ENCODE measurements at places on chromosomes 3 and 15.
A peak's percentile ranks its signal among the peaks of the same experiment; 100 is the strongest.

DNA sequence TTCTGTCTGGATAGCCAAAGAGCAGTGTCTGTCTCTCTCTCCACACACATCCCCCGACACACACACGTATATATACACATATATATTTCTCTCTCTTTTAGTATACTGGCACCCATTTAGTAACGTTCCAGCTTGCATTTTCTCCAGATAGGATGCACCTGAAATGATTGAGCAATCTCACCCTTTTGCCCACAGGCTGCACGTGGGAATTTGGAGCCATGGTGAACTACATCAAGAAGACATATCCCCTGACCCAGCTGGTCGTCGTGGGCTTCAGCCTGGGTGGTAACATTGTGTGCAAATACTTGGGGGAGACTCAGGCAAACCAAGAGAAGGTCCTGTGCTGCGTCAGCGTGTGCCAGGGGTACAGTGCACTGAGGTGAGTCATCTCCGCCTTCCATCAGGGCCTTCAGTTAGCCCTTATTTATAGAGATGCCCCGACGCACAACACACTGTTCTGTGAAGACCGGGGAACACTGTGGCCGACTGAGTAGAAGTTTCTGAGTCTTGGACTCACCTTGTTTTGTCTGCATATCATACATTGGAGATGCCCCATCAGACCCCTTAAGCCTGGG is 45.7 kb downstream of the RLBP1 start:
- peaks cover 7% of the 10 kb centered on the region for H3K36me3 ChIP-seq
- H3K4me1 ChIP-seq, result no peaks in the 10 kb centered on the region
- no peak overlapping the region for H3K4me3 ChIP-seq
- no peaks in the 10 kb centered on the region for H3K27me3 ChIP-seq
- H3K27ac ChIP-seq, result no peak overlapping the region

DNA sequence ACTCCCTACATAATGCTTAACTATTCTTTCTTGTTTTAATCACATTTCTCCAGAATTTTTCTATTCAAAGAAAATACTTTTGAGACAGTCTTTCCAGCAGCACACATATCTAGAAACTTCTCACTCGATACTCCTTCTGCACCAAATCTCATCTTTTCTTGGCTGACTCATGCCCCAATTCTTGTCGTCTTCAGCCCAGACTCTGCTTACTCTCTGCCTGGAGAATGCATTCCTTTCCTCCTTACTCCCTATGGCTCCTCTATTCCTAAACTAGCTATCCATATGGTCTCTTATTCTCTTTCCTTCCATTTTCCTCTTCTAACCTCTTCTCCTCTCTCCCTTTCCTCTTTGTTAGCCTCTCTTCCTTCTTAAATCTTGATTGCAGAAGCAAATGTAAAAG is 158.7 kb downstream of the GBE1 start:
- no peaks in the 10 kb centered on the region for H3K27me3 ChIP-seq
- H3K36me3 ChIP-seq, result no peaks in the 10 kb centered on the region
- H3K4me3 ChIP-seq, result no peak overlapping the region
- no peak for DNase-seq
- no peak overlapping the region for H3K27ac ChIP-seq
- H3K4me1 ChIP-seq, result no peaks in the 10 kb centered on the region

DNA sequence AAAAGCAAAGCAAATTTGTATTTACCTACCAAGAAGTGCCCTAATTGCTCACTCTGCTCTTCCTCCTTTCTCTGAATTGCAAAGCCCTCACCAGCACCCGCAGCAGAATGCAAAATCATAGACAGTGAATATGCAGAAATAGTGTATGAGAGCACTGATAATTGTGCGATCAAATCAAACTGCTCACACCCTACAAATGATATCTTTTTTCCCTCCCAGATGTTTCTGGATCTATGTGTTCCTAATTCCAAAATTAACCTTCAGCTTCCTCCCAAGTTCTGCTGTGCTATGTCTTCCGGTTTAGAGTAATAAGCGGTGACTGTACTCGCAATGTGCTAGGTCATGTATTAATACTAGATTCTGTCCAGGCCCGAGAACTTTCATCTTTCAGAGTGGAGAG is 3.4 kb downstream of the GHSR start:
- H3K4me3 ChIP-seq, result no peak overlapping the region
- no peak for DNase-seq
- peaks cover 69% of the 10 kb centered on the region for H3K27me3 ChIP-seq
- no peak overlapping the region for H3K27ac ChIP-seq
- H3K4me1 ChIP-seq, result peaks cover 8% of the 10 kb centered on the region

DNA sequence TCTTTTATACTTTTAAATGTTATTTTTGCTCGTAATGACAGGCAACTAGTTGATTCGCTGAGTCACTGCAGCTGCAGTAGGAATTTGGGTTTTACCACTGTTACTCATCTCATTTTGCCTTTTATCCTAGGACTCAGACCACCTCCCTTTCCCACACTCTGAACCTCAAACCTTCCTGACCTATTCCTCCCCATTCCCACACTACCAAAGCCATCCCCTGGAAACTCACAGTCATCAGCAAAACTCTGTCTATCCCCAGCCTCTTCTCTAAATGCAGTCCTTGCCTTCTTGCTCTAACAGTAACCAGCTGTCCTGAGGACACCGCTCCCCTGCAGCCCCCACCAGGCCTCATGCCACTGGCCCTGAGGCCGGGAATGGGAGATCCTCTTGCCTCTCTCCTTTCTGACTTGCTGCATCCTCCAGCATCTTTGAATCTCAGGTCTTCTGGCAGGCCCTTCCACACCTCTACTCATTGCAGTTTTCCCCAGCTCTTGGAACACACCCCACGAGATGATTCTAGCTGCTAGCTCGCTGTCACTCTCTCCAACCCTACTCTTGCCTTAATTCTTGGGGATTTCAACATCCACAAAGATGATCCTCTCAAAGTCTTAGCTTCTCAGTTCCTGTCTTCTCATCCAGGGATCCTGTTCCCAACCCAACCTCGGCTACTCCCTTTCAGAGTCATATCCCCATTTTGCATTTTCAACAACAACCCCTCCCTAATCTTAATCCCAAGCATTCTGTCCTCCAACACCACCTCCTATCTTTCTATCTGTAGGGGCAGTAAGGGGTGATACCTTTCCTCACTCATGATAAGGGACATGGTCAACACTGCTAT is 55.9 kb upstream of the C3orf80 start:
- no peaks in the 10 kb centered on the region for H3K27me3 ChIP-seq
- H3K36me3 ChIP-seq, result no peaks in the 10 kb centered on the region
- H3K27ac ChIP-seq, result no peak overlapping the region
- H3K4me1 ChIP-seq, result no peaks in the 10 kb centered on the region

GRCh38 chr3:84547207-84547606 is 411.6 kb upstream of the CADM2 start:
- H3K27ac ChIP-seq, result no peak overlapping the region
- H3K36me3 ChIP-seq, result no peaks in the 10 kb centered on the region
- no peak overlapping the region for H3K4me3 ChIP-seq
- DNase-seq, result no peak

- no peak overlapping the region for H3K27ac ChIP-seq
- H3K4me1 ChIP-seq, result peaks cover 5% of the 10 kb centered on the region
- DNase-seq, result no peak
- H3K36me3 ChIP-seq, result no peaks in the 10 kb centered on the region
These were observed 13.1 kb downstream of the HDGFL3 start for GRCh38 chr15:83194528-83194927.

- H3K4me1 ChIP-seq, result no peaks in the 10 kb centered on the region
- no peak for DNase-seq
- H3K27ac ChIP-seq, result peak overlapping the region; percentile 56
- H3K4me3 ChIP-seq, result no peak overlapping the region
These were observed 60.6 kb upstream of the IL12A start for GRCh38 chr3:159928071-159928491.

DNA sequence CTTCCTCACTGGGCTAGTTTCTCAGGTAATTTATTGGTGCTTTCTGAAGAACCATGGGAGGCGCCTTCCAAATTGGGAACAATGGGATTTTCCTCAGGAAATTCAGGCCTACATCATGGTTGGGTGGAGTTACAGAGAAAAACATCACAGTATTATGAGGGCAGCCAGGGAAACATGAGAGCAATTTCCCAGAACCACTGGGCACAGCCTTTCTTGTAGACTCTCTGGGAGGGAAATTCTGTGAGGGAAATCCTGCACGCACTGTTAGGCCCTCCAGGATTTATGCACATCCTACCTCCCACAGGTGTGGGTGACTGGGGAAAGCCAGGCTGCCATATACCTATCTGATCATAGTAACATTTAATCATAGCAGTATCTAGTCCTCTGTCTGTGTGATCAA is 13.2 kb downstream of the POPDC2 start:
- H3K27me3 ChIP-seq, result no peaks in the 10 kb centered on the region
- H3K36me3 ChIP-seq, result no peaks in the 10 kb centered on the region
- no peaks in the 10 kb centered on the region for H3K4me1 ChIP-seq
- no peak overlapping the region for H3K4me3 ChIP-seq

- DNase-seq, result peak; percentile 72
- H3K27me3 ChIP-seq, result peaks cover 69% of the 10 kb centered on the region
- H3K4me3 ChIP-seq, result no peak within 1 kb of the TSS
- H3K27ac ChIP-seq, result peak within 1 kb of the TSS; percentile 61
- no peaks in the 10 kb centered on the region for H3K36me3 ChIP-seq
These were observed at the start of gene C2CD4B for GRCh38 chr15:62165104-62165792. TSS of gene C2CD4B (minus strand) at chr15:62165285. CDS start at chr15:62164984, 301 bp downstream.

DNA sequence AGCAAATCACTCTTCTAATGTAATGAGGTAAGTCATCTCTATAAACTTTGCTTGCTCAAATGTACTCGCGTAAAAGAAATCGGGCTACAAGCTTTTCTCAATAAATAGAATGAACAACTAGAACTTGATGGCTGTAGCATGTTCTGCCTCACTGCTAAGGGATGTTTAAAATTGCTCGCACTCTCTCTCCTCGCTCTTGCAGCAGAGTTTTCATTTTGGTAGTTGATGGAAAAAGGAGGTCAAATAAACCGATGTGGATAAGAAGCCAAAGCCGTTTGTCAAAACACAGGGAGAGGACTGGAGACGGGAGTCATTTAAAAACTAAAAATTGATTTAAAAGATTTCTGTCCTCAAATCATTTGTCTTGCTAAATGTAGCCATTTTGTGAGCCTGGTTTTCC is 53.3 kb downstream of the ANXA2 start:
- H3K4me1 ChIP-seq, result no peaks in the 10 kb centered on the region
- DNase-seq, result no peak
- H3K36me3 ChIP-seq, result no peaks in the 10 kb centered on the region
- no peak overlapping the region for H3K4me3 ChIP-seq
- H3K27me3 ChIP-seq, result no peaks in the 10 kb centered on the region

- H3K27ac ChIP-seq, result no peak overlapping the region
- H3K36me3 ChIP-seq, result no peaks in the 10 kb centered on the region
- no peak overlapping the region for H3K4me3 ChIP-seq
- DNase-seq, result peak; percentile 12
These were observed 2.5 kb upstream of the HTR3C start for GRCh38 chr3:184050217-184050847.

- H3K4me1 ChIP-seq, result no peaks in the 10 kb centered on the region
- H3K27me3 ChIP-seq, result no peaks in the 10 kb centered on the region
- no peak for DNase-seq
- no peaks in the 10 kb centered on the region for H3K36me3 ChIP-seq
- H3K4me3 ChIP-seq, result no peak overlapping the region
These were observed 46.5 kb downstream of the SYNPR start for GRCh38 chr3:63324621-63325020.

GRCh38 chr3:95733336-95733735 is 1081.1 kb upstream of the EPHA6 start:
- no peak for DNase-seq
- H3K4me3 ChIP-seq, result no peak overlapping the region
- no peak overlapping the region for H3K27ac ChIP-seq
- no peaks in the 10 kb centered on the region for H3K4me1 ChIP-seq

- H3K27ac ChIP-seq, result no peak overlapping the region
- no peak for DNase-seq
- H3K4me1 ChIP-seq, result peaks cover 15% of the 10 kb centered on the region
- no peaks in the 10 kb centered on the region for H3K27me3 ChIP-seq
- no peak overlapping the region for H3K4me3 ChIP-seq
- H3K36me3 ChIP-seq, result no peaks in the 10 kb centered on the region
These were observed 81.8 kb upstream of the SNRPA1 start for GRCh38 chr15:101376615-101377395.

- no peak overlapping the region for H3K27ac ChIP-seq
- no peaks in the 10 kb centered on the region for H3K36me3 ChIP-seq
- H3K4me1 ChIP-seq, result peaks cover 3% of the 10 kb centered on the region
- DNase-seq, result no peak
These were observed 665.5 kb upstream of the NAALADL2 start for GRCh38 chr3:174193604-174194003.

DNA sequence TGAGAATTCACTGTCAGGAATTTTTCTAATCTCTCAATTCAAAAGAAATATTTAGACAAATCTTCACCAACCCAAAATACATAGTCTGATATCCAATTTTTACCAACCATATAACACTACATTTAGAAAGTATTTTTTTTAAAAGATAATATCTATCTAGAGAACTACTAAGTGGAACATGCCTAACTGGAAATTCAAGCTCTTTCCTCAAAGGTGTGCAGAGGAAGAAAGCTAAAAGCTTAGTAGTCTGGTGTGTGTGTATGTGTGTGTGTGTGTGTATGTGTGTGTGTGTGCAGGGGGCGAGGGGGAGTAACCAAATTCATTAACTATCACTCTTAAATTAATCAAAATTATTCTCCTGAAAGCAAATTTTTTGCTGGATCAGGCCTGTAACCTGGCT is 797.3 kb downstream of the NAALADL2 start:
- H3K27ac ChIP-seq, result no peak overlapping the region
- no peaks in the 10 kb centered on the region for H3K4me1 ChIP-seq
- no peaks in the 10 kb centered on the region for H3K36me3 ChIP-seq
- DNase-seq, result no peak

DNA sequence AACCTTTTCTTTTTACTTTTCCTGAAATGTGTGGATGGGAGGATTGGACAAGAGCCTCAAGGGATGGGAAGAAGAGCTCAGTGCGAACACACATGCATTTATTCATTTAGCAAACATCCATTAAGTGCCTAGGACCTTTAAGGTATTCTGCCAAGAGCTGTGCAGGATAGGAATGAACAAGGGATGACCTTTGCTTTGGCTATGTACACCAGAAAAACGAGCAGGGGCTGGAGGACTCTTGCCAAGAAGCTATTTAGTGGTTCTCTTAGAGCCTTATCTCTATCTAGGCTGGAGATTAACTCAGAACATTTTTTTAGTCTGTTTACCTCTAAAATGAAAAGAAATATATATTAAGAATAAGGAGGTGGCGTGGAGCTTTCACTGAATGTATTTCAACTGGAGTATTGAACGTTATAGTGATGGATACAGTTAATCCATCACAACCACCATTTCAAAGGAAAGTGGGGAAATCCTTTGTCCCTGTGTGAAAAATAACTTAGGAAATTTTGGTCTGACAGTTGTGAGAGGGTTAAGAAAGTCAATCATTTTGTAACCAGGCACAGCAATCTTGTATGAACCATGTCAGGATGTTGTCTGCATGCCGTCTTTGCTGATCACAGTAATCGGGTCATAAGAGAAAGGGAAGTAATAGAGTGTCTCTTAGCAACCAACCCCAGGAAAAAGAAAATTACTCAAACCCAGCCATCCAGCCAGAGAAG is 279.0 kb downstream of the LPP start:
- H3K27me3 ChIP-seq, result no peaks in the 10 kb centered on the region
- no peaks in the 10 kb centered on the region for H3K36me3 ChIP-seq
- no peak for DNase-seq
- H3K4me1 ChIP-seq, result peaks cover 31% of the 10 kb centered on the region
- no peak overlapping the region for H3K4me3 ChIP-seq
